Astrocyte (in vitro differentiated cells and primary cell): ENCODE measurements at places on chromosomes 16 and 17. TPM values are rescaled to one million over a fixed set of nuclear protein-coding genes. Genes with fewer than 3 reads are reported as not detected.

DNA sequence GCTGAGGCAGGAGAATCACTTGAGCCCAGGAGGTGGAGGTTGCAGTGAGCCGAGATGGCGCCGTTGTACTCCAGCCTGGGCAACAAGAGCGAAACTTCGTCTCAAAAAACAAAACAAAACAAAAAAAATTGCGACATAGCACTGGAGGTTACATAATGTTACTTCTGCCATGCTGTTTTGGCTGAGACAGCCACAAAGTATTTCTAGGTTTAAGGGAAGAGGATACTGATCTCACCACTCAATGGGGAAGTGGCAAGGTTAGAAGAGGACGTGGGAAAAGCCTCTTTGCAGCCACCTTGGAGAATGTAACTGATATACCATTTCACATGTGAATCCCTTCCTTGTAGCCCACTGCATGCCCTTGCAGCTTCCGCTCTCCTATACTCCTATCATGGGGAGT is 131.2 kb upstream of the NLRP1 start:
- H3K4me1 ChIP-seq = peaks cover 8% of the 10 kb centered on the region
- no peak overlapping the region for H3K4me3 ChIP-seq
- DNase-seq = no peak
- H3K27ac ChIP-seq = no peak overlapping the region
- no peaks in the 10 kb centered on the region for H3K36me3 ChIP-seq
- peaks cover 4% of the 10 kb centered on the region for H3K27me3 ChIP-seq

PLEKHH3 gene
- total RNA-seq = 14.1 and 14.5 TPM in 2 replicates

DNA sequence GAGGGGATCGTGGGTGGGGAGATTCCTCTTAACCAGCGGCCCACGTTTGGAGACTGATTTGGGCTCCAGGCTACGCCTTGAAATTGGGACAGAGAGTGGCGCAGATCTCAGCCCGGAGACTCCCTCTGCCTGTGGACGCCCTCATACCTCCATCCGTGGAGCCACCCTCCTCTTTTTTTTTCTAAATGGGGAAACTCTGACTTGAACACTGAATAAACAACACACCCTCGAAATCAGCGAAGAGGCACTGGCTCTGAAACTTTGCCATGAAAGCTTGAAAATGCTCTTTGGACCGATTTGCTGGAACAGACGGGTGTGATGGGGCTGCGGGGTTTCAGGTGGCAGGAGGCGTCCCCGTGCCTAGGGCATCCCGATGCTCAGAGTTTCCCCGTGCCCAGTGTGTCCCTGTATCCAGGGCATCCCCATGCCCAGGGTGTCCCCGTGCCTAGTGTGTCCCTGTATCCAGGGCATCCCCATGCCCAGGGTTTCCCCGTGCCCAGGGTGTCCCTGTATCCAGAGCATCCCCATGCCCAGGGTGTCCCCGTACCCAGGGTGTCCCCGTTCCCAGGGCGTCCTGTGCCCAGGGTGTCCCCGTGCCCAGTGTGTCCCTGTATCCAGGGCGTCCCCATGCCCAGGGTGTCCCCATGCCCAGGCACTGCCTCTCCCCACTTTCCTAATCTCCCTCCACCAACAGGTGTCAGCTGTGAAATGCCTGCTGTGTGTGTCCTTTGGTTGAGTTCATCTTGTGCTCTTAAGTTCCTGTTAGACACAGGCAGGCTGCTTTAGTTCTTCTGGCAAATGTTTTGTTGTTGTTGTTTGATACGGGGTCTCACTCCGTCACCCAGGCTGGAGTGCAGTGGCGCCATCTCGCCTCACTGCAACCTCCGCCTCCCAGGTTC is 187.0 kb downstream of the SEC14L1 start:
- H3K36me3 ChIP-seq = no peaks in the 10 kb centered on the region
- no peaks in the 10 kb centered on the region for H3K27me3 ChIP-seq
- H3K4me1 ChIP-seq = peaks cover 45% of the 10 kb centered on the region
- H3K4me3 ChIP-seq = no peak overlapping the region
- no peak for DNase-seq
- H3K27ac ChIP-seq = no peak overlapping the region

DNA sequence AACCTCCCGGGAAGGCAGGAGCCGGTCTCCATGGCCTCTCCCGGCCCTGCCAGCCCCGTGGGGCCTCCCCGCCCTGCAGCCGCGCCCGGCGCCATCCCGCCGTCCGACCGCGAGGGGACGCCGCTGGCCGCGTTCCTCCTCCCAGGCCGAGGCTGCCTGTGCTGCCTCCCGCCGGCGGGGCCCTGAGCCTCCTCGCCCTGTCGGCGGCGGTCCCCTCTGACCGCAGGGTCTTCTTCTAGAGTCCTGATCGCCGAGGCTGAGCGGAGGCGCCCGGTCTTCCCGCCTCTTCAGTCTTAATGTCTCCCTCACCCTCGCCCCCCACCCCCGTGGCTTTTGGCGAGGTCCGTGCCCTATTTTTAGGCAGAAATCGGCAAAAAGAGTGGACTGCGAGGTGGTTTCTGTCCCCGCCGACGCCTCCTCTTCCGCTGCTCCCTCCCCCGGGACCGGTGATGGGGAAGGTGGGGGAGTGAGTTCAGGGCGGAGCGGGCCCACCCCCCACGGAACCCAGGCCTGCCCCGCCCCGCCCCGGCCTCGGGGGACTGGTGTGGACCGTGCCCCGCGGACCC is 794 bp upstream of the CPNE7 start:
- H3K4me1 ChIP-seq = peaks cover 5% of the 10 kb centered on the region
- H3K27ac ChIP-seq = no peak overlapping the region
- H3K4me3 ChIP-seq = peak overlapping the region; percentile 37
- peak; percentile 36 for DNase-seq

DNA sequence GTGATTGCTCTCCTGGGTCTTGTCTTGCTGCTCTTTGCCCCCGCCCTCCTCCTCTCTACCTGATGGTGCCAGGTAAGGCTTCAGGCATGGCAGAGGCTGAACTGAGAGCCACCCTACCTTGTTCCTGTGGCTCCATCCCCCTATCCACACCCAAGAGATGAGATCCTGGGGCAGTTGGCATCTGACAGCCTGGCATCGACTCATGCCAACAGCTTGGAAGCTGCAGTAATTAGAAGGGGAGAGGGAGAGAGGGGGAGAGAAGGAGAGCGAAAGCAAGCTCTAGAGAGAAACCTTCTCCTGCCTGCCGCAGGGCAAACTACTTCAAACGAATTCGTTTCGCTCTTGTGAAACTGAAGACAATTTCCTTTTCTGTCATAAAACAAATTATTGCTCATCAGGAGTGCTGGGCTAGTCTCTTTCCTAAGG is 13.8 kb upstream of the SP6 start:
- no peaks in the 10 kb centered on the region for H3K36me3 ChIP-seq
- H3K4me1 ChIP-seq = peaks cover 7% of the 10 kb centered on the region
- no peak for DNase-seq
- no peak overlapping the region for H3K27ac ChIP-seq

GRCh38 chr17:79837888-79838521 is 1.2 kb downstream of the CBX4 start:
- peaks cover 24% of the 10 kb centered on the region for H3K27me3 ChIP-seq
- H3K4me1 ChIP-seq = peaks cover 24% of the 10 kb centered on the region
- H3K27ac ChIP-seq = peak overlapping the region; percentile 50
- peak overlapping the region; percentile 92 for H3K4me3 ChIP-seq
- peak; percentile 41 for DNase-seq

DNA sequence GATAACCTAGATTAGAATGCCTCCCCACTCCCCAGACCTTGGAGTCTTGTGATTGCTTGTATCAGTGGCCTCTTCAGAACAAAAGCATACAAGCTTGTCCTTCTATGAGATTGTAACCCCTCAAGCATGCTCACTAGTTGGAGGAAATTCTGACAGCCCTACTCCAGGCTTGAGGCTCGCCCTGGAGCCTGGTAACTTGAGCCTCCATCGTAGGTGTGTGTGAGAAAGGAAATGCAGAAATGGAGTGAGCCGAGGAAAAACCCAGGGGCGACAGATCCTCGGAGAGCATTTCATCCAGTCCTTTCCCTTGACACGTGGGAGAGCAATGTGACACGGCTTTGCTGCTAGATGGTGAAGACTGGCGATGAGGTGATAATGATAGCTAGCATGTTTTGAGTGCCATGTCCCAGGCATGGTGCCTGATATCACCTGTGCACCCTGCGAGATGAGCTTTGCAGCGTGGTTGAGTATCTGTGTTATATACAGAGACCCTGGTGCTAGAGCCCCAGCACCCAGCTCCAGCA is 31.2 kb downstream of the GNAO1 start:
- no peak for DNase-seq
- no peaks in the 10 kb centered on the region for H3K27me3 ChIP-seq
- no peak overlapping the region for H3K27ac ChIP-seq
- H3K4me1 ChIP-seq = no peaks in the 10 kb centered on the region

KRT39 gene
- not detected in 2 replicates for total RNA-seq

CYLD gene
- total RNA-seq = 34.2 and 36.1 TPM in 2 replicates

DNA sequence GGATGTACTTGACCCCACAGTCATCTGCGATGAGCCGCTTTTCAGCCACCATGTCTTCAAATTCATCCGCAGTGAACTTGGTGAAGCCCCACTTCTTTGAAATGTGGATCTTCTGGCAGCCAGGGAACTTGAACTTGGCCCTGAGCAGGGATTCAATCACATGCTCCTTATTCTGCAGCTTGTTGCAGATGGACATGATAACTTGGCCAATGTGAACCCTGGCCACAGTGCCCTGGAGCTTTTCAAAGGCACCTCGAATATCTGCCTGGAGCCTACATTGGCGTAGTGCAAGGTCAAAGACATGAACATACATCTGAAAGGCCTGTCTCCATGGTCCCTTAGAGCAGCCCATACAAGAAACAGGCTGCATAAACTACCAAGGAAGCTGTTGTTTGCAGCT is 1.8 kb upstream of the TENT4B start:
- H3K27ac ChIP-seq = no peak overlapping the region
- H3K36me3 ChIP-seq = no peaks in the 10 kb centered on the region
- peaks cover 18% of the 10 kb centered on the region for H3K4me1 ChIP-seq
- H3K27me3 ChIP-seq = no peaks in the 10 kb centered on the region

DNA sequence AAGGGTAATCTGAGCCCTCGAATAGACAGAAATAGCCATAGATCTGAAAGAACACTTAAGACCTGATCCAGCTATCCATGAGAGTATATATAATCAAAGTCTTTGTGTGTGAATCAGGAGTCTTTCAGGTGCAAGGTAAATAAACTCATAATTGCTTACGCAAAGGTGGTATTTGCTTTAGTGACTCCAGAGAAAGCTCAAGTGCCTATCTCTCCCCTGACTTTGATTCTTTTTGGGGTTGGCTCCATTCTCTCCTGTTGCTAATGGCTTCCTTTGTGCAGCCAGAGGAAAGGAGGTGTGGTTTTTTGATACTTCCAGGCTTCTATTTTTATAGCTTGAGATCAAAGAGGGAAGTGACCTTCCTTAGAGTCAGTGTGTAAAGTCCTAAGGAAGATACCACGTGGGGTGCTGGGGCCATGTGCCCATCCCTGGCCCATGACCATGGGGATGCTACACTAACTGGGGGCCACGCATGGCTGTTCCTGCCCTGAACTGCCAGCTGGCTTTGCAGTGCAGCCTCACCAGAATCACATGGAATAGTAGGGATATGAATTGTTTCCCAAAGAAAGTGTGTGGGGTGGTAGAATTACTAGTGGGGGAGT is 45.8 kb downstream of the TENT4B start:
- no peaks in the 10 kb centered on the region for H3K36me3 ChIP-seq
- peaks cover 30% of the 10 kb centered on the region for H3K4me1 ChIP-seq
- no peak overlapping the region for H3K4me3 ChIP-seq
- DNase-seq = no peak
- no peaks in the 10 kb centered on the region for H3K27me3 ChIP-seq

- H3K27ac ChIP-seq = no peak overlapping the region
- H3K4me1 ChIP-seq = no peaks in the 10 kb centered on the region
- H3K27me3 ChIP-seq = peaks cover 5% of the 10 kb centered on the region
- DNase-seq = no peak
- H3K4me3 ChIP-seq = no peak overlapping the region
Measured at GRCh38 chr16:68491576-68491950, 43.3 kb upstream of the SMPD3 start.

GRCh38 chr16:14334366-14335080 is 263.4 kb downstream of the MRTFB start:
- no peak for DNase-seq
- H3K36me3 ChIP-seq = no peaks in the 10 kb centered on the region
- no peaks in the 10 kb centered on the region for H3K27me3 ChIP-seq
- no peaks in the 10 kb centered on the region for H3K4me1 ChIP-seq

DNA sequence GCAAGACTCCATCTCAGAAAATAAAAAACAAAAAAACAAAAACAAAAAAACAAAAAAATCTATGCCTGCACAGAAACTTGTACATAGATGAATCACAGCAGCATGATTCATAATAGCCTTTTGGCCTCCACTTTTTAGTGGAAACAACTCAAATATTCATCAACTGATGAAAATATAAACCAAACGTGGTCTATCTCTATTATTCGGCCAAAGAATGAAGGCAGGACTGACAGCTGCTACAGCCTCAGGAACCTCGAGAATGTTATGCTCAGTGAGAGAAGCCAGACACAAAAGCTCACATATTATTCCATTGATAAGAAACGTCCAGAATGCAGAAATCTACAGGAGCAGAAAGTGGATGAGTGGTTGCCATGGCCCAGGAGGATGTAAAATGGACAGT is 19.8 kb downstream of the PPL start:
- peaks cover 20% of the 10 kb centered on the region for H3K4me1 ChIP-seq
- no peak overlapping the region for H3K4me3 ChIP-seq
- H3K27me3 ChIP-seq = no peaks in the 10 kb centered on the region

GRCh38 chr17:17232303-17232621 is 4.7 kb downstream of the FLCN start:
- no peaks in the 10 kb centered on the region for H3K27me3 ChIP-seq
- DNase-seq = no peak
- H3K4me1 ChIP-seq = peaks cover 14% of the 10 kb centered on the region
- H3K36me3 ChIP-seq = peaks cover 19% of the 10 kb centered on the region

DNA sequence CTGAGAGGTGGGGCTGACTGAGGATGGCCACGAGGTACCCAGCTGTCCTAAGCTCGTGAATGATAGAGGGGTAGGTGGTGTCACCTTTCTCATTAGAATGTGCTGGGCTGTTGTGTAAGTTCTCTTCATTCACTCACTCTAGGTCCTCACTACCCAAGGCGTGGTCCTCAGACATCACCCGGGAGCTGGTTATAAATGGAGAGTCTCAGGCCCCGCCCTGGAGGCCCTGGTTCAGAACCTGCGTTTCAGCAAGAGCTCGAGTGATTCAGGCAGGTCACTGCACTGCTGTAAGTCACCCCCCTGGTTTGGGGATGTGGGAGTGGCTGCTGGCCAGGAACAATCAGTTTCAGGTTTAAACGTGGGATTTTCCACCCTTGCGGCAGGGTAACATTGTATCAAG is 139.8 kb downstream of the FOXL1 start:
- H3K36me3 ChIP-seq = no peaks in the 10 kb centered on the region
- no peak overlapping the region for H3K4me3 ChIP-seq
- no peaks in the 10 kb centered on the region for H3K4me1 ChIP-seq
- no peak overlapping the region for H3K27ac ChIP-seq
